ENCODE measurements at places on chromosomes 13 and 19. TPM values are rescaled to one million over a fixed set of nuclear protein-coding genes. Genes with fewer than 3 reads are reported as not detected.

- no peak for DNase-seq
- H3K36me3 ChIP-seq = no peaks in the 10 kb centered on the region
- no peak overlapping the region for H3K4me3 ChIP-seq
- no peaks in the 10 kb centered on the region for H3K27me3 ChIP-seq
Measured at GRCh38 chr19:51025401-51025800, 1.0 kb downstream of the KLK11 start.

ANGPTL4 gene
- total RNA-seq = 18.5 TPM

SYCN gene
- 192 TPM for total RNA-seq

DNA sequence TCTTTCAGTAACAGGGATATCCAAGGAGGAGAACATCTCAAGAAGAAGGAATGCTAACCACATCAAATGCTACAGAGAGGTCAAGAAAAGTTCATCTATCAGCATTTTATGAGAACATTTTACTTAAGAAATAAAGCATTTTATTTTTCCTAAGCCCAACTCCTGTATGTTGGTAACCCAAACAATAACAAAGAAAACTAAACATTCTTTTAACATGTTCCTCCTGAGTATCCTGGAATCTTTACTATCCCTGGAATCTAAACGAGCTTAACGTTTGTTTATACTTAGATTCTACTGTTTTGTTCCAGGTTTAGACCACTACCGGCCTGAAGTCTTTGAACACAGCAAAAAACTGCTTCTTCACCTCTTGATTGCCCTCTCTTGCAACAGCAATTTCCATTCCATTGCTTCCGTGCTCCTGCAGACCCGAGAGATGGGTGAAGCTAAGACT is 89.7 kb downstream of the ZAR1L start:
- no peak for DNase-seq
- no peaks in the 10 kb centered on the region for H3K4me1 ChIP-seq
- no peak overlapping the region for H3K4me3 ChIP-seq

- no peak overlapping the region for H3K4me3 ChIP-seq
- DNase-seq = no peak
- H3K36me3 ChIP-seq = no peaks in the 10 kb centered on the region
Measured at GRCh38 chr13:44117351-44117750, 237.6 kb downstream of the LACC1 start.

GRCh38 chr13:97384371-97384770 is 49.6 kb upstream of the RAP2A start:
- no peaks in the 10 kb centered on the region for H3K36me3 ChIP-seq
- H3K4me3 ChIP-seq = no peak overlapping the region
- no peak overlapping the region for H3K27ac ChIP-seq
- DNase-seq = no peak
- H3K4me1 ChIP-seq = no peaks in the 10 kb centered on the region
- H3K27me3 ChIP-seq = no peaks in the 10 kb centered on the region

DNA sequence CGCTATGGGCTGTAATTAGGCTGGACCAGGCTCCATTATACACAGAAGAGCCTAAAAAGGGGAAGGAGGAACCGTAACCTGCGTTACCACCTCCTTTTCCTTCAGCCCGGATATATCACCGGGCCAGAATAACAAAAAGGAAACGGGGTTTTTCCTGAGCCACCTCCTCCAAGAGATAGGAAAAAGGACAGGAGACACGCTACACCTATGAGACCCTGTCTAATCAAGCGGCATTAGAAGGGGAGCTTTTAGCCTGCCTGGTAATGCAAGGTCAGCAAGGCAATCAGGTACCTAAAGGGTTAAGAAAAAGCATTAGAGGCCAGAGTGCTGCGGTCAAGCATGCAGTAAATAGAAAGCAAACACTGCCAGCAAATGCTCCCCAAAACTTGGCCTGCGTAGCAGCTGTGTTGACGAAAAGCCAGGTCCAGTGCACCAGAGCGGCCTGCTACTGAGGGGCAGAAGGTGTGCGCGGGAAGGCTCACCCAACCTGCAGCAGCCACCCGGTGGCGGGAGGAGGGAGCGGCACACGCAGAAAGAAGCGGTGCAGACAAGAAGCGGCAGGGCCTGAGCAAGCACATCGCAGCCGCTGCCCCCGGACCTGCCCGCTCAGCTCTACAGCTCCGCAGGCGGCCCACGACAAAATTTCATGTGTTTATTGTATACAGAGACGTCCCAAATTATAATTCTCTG is 1466.1 kb downstream of the UQCRFS1 start:
- H3K4me1 ChIP-seq = no peaks in the 10 kb centered on the region
- H3K4me3 ChIP-seq = peak overlapping the region; percentile 9
- peak; percentile 53 for DNase-seq
- no peaks in the 10 kb centered on the region for H3K36me3 ChIP-seq
- H3K27ac ChIP-seq = no peak overlapping the region

LYPD3 gene
- 0.71 TPM for total RNA-seq

RDH8 gene
- total RNA-seq = not detected

GRCh38 chr19:13633109-13633508 is 126.8 kb upstream of the CACNA1A start:
- H3K36me3 ChIP-seq = no peaks in the 10 kb centered on the region
- no peaks in the 10 kb centered on the region for H3K27me3 ChIP-seq
- no peaks in the 10 kb centered on the region for H3K4me1 ChIP-seq
- H3K27ac ChIP-seq = no peak overlapping the region
- H3K4me3 ChIP-seq = no peak overlapping the region

SULT2B1 gene
- total RNA-seq = 1.1 TPM

MEDAG gene
- 9.6 TPM for total RNA-seq

DNA sequence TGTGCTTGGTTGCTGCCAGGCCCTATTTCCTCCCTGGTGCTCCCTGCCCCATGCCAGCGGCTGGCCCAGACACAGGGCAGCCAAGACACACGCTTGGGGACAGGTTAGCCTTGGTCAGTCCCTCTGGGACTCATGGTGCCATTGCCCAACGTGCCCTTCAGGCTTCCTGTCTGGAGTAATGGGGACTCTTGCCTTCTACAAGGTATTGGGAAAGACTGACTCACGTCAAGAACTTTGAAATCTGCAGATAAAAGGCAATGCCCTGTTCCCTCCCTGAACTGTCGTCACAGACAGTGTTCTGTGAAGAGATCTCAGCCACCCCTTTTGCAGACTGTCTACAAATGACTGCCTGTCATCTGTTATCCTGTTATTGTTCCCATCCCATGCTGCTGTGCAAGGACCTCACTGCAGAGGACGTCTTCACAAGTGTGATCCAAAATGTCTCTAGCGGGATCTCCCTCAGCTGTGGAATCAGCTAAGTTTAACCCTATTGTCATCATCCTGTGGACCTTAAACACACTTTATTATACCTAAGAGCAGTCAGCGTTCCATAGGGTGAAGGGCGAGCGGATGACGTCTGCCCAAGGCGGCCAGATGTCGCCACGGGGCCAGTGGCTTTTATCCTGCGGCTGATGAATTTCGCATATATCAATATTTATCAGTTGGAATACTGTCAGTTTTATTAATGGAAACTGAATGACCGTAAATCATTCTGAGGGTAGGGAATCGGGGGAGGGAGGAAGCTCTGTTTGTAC is 59.0 kb downstream of the GSX1 start:
- H3K27ac ChIP-seq = no peak overlapping the region
- H3K4me3 ChIP-seq = no peak overlapping the region
- no peaks in the 10 kb centered on the region for H3K27me3 ChIP-seq

SIGLEC10 gene
- total RNA-seq = 2.2 TPM

- no peak overlapping the region for H3K4me3 ChIP-seq
- DNase-seq = no peak
- no peaks in the 10 kb centered on the region for H3K27me3 ChIP-seq
- no peaks in the 10 kb centered on the region for H3K4me1 ChIP-seq
- H3K27ac ChIP-seq = no peak overlapping the region
Measured at GRCh38 chr13:113080901-113081521, 24.6 kb upstream of the F7 start.

DNA sequence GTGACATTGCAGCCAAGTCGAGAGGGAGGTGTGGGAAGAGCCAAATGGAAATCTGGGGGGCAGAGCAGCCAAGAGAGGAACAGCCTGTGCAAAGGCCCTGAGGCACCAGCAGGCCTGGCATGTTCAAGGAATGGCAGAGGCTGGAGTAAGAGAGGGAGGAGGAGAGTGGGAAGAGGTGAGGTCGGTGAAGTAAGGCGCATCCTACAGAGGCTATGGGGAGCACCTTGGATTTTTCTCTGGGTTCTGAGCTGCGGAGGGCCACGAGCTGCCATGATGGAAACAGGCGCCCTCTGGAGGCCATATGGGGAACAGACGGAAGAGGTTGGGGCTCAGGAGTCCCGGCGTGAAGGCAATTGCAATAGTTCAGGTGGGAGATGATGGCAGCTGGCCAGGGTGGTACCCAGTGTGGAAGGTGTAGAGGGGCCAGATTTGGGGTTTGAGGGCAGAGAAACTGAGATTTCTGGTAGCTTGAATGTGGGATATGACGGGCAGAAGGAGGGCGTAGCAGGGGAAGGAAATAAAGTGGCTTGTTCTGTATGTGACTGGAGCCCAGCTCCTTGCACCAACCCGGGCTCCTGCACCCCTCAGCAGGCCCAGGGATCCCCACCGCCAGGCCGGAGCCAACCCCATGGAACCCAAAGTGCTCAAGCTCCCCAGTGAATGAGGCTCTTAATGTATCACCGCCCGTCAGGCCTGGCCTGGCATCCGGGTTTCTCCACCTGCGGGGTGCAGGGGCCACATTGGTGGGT is 20.5 kb upstream of the STRN4 start:
- H3K4me3 ChIP-seq = no peak overlapping the region
- H3K27ac ChIP-seq = peak overlapping the region; percentile 50
- peaks cover 16% of the 10 kb centered on the region for H3K4me1 ChIP-seq
- no peaks in the 10 kb centered on the region for H3K27me3 ChIP-seq

FFAR1 gene
- total RNA-seq = 0.81 TPM

PROSER1 gene
- 33.0 TPM for total RNA-seq

DNA sequence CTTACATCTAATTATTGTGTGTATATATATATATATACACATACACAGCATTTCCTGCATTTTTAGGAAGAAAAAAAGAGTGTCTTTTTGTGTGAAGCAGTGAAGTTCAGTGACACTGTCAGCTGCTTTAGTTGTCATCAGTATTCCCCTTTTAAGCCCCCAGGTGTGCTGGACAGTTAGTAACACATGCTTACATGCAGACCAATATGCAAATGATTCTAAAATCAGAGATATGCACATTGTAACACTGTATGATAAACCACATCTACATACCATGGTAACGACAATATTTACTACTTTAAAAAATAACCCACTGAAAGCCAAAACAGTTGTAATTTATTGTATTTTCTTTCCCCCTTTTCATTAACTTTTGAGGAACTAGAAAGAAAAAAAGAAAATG is 16.8 kb downstream of the LHFPL6 start:
- no peaks in the 10 kb centered on the region for H3K4me1 ChIP-seq
- DNase-seq = no peak
- H3K27ac ChIP-seq = no peak overlapping the region
- H3K27me3 ChIP-seq = no peaks in the 10 kb centered on the region

GRCh38 chr19:41334793-41335192 is 18.9 kb downstream of the TGFB1 start:
- no peaks in the 10 kb centered on the region for H3K36me3 ChIP-seq
- no peaks in the 10 kb centered on the region for H3K4me1 ChIP-seq

NLRP7 gene
- 9.0 TPM for total RNA-seq

ZNF549 gene
- total RNA-seq = 12.8 TPM

DNA sequence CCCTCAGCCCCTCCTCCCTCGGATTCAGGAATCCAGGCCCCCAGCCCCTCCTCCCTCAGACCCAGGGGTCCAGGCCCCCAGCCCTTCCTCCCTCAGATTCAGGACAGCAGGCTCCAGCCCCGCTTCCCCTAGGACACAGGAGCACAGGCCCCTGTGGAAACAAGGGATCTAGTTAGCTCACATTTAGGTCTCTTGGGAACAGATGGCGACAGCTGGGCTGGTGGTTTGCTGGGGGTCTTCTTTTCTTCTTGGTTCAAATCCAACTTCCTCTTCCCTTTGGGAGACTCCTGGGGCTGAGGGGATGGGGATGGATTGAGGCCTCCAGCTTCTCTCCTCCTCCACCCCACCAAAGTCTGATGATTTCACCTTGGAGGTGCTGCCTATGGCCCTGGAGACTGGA is 19.6 kb downstream of the ZNF575 start:
- H3K27ac ChIP-seq = no peak overlapping the region
- DNase-seq = no peak
- H3K36me3 ChIP-seq = no peaks in the 10 kb centered on the region
- no peaks in the 10 kb centered on the region for H3K27me3 ChIP-seq

All from testis (tissue), 5 donors.